Naive thymus-derived CD8-positive, alpha-beta T cell (primary cell): ENCODE measurements at places on chromosomes 1 and 21.
A peak's percentile ranks its signal among the peaks of the same experiment; 100 is the strongest.

DNA sequence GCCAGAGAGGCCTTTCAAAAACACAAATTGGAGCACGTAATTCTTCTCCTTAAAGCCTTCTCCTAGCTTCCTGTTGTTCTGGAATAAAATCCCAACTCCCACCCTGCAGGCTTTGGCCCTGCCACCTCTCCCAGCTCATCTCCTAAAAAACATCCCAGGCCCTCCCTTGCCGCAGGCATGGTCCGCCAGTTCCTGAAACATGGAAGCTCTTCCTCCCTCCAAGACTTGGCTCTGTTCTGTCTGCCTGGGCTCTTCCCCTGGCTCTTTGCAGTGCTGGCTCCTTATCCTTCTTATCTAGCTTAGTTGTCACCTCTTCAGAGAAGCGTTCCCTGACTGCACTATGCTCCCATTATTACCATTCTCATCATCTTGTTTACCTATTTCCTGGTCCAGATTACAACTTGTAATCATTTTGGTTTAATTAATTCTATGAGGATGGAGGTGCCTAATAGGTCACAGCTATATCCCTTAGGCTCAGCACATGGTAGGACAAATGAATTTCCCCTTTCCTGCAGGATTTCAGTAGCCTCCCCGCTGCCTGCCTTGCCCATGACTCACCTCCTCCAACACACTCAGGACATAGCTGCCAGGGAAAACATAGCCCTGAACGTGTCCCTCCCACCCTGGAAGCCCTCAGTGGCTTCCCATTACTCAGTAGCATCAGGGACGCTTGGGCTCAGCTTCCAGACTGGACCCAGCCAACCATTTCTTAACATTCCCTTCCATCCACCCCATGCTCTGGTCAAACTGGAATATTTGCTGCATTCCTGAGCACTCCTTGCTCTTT, 15.7 kb upstream of the IGSF21 start:
- no peak for DNase-seq

DNA sequence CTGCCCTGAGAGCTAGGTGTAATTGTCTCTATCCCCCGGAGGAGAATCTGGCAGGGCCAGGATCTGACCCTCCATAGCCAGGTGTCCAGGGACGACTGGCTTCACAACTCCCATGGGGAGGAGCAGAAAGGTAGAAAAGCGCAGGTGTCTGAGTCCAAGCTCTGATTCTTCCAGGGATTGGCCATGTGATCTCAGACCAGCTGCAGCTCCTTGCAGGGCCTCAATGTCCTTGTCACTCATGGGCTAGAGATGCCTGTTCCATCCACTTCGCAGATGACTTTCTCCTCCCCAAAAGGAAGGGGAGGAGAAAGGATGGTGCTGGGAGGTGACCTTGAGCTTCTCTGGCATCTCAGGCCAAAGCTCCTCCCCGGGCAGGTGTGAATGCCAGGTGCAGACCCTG, 22.7 kb downstream of the HSPG2 start:
- no peak for DNase-seq

DNA sequence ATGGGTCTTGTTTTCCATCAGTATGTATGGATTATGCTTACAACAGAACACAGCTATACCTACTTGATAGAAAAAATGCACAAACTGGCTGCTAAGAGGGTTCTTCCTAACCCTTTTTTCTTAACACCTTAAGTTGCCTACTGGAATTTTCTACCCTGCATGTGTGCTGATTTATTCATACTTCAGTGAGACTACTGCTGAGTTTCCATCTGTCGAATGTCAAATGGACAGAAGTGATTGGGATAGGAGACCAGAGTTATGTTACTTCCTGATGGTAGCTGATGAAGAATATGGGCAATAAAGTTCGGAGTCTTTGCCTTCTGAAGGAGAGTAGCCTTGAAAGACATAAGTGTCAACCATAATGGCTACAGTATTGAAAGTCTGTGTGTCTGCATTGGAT, 6.5 kb upstream of the DNM3 start:
- no peak for DNase-seq

DNA sequence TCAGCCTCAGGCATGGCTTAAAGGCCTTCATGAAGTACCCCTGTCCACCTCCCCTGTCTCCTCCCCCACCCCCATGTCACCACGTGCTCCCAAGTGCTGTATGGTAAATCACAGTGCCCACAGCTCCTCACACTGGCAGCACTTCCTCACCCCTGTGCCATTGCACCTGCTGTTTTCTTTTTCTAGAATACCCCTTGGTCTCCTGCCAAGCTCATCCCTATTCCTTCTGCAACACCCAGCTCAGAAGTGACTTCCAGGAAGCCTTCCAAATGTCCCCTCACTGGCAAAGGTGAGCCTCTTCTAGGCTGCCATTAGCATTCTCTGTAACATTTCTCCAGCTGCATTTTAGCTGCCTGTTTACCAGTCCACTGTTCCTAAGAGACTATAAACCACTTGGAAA, 9.4 kb downstream of the AKNAD1 start:
- no peak for DNase-seq

DNA sequence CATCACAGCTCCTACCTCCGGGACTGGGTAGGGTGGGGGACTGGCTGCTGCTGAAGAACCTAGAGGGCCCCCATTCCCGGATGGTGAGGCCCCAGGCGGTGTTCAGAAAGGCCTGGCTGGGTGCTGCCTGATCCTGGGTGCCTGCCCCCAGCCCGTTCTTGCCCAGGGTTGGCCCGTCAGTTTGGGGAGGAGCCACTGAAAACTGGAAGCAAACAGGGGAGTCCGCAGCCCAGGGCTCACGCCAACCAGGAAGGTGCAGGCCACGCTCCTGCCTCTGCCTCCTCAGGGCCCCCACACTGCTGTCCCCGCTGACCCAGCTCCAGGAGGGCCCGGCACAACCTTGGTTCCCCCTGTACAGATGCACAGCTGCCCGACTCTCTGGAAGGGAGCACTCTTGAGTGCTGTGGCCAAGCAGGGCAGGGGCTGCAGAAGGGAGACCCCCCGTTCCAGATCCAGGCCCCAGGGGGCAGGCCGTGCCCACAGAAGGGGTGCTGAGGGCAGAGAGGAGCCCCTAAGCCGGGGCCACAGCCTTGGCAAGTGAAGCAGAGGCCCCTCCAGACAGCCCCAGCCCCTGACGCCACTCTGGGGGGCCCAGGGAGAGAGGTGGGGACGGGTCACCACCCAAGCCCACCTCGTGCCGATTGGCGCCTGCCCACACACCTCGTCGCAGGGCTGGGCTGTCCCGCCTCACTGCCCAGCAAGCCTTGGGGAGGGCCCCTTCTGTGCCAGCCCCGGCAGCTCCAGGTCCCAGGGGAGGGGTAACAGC, 5.5 kb downstream of the C1QTNF12 start:
- DNase-seq: no peak

DNA sequence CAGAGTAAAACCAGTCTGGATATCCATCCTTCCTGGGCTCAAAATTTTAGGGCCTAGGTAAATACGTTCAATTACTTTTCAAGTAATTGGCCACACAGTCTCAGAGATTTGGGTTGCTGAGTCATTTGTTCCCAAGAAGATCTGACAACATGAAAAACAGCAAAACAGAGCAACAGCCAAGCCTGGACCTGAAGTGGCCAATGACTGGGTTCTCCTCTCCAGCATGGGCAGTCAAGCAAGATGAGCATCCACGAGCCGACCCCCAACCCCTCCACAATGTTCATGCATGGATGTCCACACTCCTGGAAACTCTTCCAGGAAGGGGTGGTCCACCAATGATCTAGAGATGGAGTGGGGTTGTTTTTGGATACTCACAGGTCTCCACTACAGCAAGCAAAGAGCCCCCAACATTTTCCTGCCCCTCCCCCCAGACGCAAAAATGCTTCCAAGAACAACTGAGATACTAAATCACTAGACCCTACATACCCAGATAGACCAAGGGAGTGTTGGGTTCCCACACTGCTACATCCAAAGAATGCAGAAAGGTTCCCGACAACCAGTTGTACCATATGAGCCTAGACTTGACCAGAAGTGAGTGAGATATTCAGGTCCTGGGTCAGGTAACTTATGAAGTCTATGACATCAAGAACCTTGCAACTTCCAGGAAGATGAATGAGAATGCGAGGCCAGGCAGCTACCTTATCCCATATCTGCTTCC, 73.0 kb downstream of the CD46 start:
- no peak for DNase-seq

DNA sequence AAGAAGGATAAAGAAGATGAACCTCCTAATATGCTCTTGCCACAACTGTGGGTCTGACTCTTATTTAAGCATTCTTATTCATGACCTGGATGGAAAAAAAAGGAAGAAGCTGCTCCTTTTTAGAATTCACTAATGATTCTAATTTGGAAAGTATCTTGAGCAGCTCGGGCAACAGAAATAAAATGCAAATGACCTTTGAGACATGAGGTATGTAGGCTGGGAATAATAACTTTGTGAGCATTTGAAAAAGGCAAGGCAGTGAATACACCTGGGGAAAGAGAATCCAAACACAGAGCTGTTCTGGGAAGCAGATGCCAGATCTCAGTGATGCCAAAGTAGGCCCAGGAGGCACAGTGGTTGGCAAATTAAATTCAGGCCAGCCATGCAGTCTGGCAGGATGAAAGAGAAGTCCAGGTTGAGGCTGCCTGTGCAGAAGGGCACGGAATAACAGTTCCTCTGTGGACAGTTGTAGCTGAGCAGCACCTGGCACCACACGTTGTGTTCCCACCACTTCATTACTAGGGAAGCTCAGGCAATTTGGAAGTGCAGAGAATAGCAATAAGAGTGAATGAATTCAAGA, 320.8 kb upstream of the ST6GALNAC5 start:
- DNase-seq: no peak

- DNase-seq: no peak
Measured at GRCh38 chr1:198472119-198472518, 68.4 kb downstream of the ATP6V1G3 start.

DNA sequence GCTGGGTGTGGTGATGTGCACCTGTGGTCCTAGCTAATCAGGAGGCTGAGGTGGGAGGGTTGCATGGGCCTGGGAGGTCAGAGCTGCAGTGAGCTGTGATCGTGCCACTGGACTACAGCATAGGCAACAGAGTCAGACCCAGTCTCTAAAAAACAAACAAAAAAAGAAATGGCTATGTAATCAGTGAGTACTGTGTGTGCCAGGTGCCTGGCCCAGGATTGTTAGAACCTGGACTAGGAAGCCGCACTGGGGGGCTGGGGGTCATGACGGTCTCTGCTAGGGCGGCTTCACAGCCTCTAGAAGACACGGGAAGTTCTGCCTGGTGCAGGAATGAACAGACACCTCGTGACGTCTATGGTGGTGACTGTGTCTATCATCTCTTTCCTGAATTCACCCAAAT, 8.5 kb downstream of the TMEM9 start:
- DNase-seq: no peak

GRCh38 chr21:45108808-45109781, 34.7 kb downstream of the ADARB1 start:
- peak; percentile 46 for DNase-seq

DNA sequence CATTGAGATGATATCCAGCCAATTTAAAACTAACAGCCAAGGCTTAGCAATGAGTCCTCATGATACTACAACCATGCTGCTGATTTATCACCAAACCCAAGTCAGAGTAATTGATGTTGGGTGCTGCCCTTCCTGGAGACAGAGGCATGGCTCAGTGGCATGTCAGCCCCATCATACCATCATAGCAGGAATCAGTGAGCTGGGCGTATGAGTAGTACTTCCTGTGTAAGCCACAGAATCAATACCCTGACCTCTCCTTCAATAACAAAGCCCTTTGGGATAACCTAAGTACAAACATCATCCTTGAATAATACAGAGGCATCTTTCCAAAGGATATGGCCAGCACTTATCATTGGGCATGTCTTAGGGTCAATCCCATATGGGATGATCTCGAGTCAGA, 3.0 kb upstream of the LCE1E start:
- no peak for DNase-seq

DNA sequence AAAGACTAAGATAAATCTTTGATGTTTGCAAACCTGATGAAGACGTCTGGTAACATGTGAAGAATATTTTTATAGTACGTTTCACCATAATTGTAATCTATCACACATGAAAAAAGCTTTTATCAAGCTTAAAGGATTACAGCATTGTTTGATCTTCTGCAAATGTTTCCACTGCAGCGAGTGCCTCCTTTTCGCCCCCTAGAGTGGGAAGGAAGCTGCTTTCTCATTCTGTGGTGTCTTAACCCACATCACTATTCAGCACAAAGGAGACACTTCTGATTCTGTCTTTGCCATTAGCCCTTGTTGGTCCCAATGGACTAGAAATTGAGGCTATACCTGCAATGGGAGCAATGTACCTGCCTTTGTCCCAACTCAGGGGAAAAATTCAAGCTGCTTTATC, 46.0 kb upstream of the IL12RB2 start:
- DNase-seq: peak; percentile 11

- DNase-seq: no peak
Measured at GRCh38 chr1:116586741-116587143, 15.9 kb upstream of the CD58 start.

DNA sequence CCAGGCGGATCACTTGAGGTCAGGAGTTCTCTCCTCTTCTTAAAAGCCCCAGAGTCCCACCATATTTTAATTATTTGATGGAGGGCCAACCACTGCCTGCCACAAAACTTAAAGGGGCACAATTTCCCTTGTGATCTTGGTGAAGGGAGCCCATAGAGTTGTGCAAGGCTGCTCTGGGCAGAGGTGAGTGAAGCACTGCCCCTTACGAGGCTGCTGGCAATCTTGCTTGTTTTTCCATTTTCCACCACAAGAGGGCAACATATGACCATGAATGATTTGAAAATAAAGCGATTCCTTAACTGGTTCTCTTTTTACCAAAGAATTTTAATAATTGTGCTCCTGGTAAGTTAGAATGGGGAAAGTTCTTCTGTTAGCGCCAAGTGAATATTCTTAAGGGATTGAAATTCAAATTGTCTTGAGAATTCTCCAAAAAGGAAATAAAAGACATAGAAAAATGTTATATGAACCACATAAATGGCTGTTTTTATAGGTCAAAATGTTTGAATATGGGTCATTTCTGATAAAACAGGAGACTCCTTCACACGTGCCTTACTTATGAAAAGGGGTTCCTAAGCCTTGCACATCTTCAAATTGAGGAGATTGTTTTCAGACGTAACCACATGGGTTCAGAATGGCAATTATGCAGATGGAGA, 22.7 kb downstream of the PGM1 start:
- DNase-seq: peak; percentile 19

DNA sequence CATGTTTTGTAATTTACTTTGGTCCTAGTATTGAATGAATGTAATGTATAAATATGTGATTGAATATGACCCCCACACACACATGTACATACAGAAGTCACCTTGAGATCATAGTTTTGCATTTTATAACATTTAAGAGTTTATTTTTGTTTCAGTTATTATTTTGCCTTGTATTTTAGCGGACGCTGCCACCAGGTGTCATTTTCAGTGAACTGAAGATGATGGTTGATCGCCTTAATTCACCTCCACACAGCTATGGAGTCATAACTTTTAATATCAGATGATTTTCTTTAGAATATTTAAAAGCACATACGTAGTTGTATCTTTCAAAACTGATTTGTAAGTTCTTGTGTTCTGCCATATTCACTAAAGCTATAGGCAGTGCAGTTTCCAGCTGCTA, 130.4 kb downstream of the DYRK1A start:
- no peak for DNase-seq

- no peak for DNase-seq
Measured at GRCh38 chr21:36744190-36744559, 45.3 kb downstream of the SIM2 start.

GRCh38 chr21:26964170-26964778, 2.6 kb downstream of the ADAMTS5 start:
- no peak for DNase-seq
